ENCODE measurements at places on chromosomes 2 and 18.

DNA sequence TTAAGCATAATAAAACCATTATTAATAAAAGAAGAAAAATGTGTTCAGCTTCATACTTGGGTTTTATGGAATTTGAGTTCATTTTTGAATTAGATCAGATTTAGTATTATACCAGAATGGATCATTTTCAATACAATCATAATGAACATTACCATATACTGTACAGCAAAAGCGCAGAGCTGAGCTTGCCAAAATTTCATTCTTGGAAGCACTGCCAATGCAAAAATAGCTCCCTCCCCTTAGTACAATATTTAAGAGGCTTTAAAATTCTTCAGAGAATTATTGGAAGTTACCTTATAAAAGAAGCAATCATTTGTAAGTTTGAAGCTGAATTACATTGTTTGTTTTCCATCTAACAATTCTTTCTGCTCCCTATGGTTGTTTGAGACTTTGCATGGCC, 938.1 kb upstream of the SLC39A10 start:
- no peak for DNase-seq

DNA sequence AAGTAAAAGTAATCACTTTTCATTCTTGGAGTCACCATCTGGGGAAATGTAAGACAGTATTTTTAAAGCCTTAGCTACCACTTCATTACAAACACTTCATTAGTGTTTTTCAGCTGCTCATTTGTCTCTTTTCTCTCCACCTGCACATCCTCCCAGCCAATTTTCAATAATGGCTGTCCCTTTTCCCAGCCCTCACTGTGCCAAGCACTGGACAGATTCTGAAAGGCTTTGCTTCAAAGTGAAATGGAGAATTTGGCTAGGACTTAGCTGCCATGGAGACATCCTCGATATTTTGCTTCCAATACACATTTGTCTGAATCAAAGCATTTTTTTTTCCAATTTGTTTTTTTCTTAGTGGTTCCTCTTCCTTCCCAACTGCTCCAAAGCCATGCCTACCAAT, 272.4 kb upstream of the NRXN1 start:
- DNase-seq = no peak

DNA sequence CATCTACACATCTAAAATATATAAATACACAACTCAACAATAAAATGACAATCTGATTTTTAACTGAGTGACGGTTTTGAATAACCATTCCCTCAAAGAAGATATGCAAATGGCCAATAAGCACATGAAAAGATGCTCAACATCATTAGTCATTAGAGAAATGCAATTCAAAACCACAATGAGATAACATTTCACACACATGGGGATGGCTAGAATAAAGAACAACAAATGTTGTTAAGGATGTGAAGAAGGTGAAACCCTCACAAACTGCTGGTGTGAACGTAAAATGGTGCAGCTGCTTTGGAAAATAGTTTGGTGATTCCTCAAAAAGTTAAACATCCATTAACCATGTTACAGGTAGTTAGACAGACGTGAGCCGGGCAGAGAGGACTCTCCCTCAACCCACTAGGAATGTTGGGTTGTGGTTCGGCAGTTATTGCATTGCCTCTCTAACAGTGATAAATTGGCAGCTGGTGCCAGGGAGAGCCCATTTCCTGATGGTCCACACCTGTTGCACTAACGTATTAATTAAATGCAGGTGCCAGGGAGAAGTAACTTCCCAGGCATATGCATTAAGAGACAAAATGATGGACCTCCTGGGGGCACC, 22.3 kb upstream of the DUSP2 start:
- DNase-seq = no peak

GRCh38 chr2:55422876-55423665, 3.4 kb upstream of the CCDC88A start:
- DNase-seq = no peak

All from stimulated activated CD4-positive, alpha-beta T cell treated with anti-CD3 and anti-CD28 coated beads, Interleukin-15, amount 100 ng/mL, for 1 hour (primary cell).